ENCODE measurements at places on chromosomes 5 and 9.

DNA sequence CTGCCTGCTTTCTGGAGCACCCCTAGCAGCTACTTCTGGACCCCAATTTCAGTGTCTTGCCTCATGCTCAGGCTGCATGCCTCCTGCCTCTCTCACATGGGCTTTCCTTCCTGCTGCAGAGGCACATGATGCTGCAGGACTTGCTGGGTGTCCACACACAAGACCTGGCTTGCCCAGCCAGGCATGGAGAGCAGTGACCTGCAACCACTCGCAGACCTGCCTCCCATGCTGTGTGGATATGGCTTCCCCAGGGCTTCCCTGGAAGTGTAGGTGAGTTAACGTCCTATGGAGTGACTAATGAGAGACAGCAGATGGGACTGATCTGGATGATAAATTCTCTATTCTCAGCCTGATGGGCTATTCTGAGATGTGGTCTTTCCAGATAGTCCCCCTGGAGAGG, 53.2 kb upstream of the SMIM32 start:
- DNase-seq: no peak

DNA sequence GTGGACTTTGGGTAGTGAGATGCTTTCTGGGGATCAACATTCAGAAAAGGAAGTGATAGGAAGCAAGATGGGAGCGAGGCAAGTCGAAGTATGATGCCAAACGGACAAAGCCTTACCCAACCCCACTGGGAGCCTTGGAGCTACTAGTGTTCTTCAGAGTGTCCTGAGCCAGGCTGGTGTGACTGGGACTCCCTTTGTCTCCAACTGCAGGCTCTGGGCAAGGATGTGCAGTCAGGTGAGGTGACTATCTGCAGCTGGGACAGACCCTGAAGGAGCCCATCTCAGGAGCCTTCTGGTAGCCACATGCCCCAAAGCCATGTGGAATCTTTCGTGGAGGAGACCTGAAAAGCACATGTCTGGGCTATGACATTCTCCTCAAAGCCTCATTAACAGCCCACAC, 360.6 kb downstream of the MTRR start:
- no peak for DNase-seq

DNA sequence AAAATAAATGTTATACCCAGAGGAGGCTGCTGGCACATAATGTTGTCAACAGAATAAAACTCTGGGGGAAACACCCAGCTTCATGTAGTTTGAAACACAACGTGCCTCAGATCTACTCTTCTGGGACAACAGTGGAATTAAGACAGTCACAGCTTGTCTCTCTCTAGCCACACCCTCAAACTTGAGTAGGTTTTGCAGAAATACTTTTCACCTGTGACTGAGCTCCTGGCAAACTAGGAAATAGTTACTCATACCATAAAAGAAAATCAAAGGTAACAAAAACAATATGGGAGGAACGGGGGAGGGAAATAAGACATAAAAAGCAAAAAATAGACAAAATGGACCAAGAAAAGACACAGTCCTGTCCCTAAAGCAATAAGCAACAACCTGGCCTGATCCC, 14.4 kb downstream of the ELAVL2 start:
- no peak for DNase-seq

- no peak for DNase-seq
These were observed 331.0 kb downstream of the GLIS3 start for GRCh38 chr9:3968891-3969290.

- no peak for DNase-seq
These were observed 222.3 kb downstream of the PARP8 start for GRCh38 chr5:50888751-50889150.

- DNase-seq: no peak
These were observed 408.3 kb upstream of the RGMB start for GRCh38 chr5:98365126-98365525.

DNA sequence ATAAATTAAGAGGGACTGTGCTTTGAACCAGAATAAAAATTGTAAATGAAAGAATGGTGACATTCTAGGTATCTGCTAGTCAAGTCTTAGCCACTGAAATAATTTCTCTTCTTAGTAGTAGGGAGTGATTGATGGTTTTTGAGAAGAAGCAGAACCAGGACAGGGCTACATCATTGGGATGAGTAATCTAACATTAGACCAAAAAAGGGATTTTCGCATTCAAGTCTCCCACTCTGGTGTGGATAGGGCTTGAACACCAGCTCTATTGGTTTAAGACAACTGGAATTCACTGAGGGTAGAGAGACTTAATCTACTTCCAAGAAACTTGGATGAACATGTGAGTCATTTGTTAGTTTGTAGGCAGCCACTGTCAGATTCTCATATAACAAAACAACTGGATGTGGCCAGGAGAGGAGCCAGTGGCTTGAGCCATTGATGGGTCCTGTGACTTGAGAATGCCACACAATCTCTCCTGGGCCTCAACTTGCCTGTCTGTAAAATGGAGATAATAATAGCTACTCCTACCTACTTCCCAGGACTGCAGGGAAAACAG, 16.6 kb downstream of the FAT2 start:
- no peak for DNase-seq

GRCh38 chr5:65674749-65675148, 47.2 kb downstream of the SGTB start:
- no peak for DNase-seq

GRCh38 chr9:102642651-102643050, 352.5 kb upstream of the CYLC2 start:
- no peak for DNase-seq

GRCh38 chr9:89854715-89855475, 250.1 kb downstream of the GADD45G start:
- no peak for DNase-seq

DNA sequence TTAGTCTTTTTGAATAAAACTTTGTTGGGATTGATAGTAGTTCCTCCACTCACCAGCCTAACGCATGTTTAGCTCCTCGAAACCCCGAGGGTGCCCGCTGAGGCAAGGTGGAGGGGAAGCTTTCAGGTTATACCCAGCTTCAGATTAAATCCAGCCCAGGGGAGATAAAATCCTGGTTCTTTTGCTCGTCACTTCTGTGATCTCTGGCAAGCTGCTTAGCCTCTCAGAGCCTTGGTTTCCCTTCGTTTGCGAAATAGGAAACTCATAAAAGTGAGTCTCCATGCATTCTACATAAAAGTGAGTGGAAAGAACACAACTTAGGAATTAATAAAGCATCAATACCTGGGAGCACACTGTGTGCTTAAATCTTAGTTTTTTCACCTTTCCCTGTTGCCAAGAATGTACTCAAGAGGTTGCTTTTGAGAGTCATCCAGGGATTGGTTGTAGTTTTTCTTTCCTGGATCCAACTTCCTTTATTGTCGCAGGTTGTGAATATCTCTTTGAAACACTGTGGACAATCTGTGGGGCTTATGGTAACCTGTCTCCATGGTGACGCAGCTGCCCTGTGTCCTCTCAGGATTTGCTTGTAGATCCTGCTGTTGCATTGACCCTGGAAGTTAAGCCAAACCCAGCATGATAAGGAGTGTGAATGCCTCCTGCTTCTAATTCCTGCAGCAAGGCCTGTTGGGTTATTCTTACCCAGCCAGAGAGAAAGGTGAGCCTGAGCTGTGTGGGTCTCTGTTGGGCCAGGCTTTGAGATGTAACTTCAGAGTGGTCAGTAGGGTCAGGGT, 2.0 kb downstream of the GALNT12 start:
- no peak for DNase-seq

- no peak for DNase-seq
These were observed 5.6 kb downstream of the INPP5E start for GRCh38 chr9:136433849-136434579.

DNA sequence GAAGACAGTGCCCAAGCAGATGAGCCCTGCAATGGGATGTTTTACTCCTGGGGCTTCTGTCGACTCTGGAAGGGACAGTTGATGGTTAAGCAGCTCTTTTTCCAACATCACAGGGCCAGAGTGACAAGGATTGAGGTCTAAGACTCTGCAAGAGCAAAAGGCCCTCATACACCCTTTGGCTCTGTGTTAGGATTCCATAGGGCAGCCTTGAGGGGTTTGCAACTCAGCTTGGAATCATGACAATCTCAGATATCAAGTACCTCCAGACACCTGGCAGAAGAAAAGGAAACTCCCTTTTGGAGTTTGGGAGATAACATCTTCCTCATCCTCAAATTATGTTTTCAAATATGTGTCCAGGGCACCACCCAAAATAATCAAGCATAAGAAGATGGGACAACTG, 205.7 kb downstream of the GNA14 start:
- DNase-seq: no peak

DNA sequence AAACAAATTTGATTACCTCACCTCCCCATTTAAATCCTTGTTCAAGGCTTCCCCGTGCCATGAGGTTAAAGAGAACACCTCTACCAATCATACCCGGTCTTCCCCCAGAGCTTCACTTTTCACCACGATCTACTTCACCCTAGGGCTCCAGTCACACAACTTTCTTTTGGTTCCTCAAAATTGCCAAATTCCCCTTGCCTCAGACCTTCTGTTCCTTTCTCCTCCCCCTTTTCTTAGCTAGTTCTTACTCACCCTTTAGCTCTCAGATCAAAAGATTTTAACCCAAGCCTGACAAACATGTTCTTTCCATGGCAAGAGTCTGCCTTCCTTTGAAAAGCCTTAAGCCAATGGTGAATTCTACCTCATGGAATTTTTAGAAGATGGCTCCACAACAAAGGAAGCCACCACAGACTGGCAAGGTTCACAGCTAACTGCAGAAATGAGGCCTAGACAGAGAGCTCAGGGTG, 56.7 kb downstream of the MAPKAP1 start:
- DNase-seq: no peak

DNA sequence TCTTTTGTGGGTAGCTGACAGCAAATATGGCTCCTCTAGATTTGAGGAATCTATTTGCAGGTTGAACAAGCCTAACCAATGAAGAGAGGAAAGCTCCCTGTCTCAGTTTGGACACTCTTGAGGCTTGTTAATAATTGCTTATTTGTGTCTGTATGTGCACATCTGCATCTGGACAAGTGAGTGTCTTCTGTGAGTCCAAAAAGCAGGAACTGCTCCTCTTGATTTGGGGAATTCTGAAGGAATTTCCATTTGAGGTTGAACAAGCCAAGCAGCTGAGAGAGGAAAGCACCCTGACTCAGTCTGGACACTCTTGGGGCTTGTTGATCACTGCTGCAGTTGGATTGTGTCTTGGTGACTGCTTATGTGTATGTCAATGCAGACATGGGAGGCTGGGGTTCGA, 211.6 kb downstream of the DTWD2 start:
- no peak for DNase-seq

GRCh38 chr9:137453643-137454081, 5.5 kb downstream of the NSMF start:
- no peak for DNase-seq

DNA sequence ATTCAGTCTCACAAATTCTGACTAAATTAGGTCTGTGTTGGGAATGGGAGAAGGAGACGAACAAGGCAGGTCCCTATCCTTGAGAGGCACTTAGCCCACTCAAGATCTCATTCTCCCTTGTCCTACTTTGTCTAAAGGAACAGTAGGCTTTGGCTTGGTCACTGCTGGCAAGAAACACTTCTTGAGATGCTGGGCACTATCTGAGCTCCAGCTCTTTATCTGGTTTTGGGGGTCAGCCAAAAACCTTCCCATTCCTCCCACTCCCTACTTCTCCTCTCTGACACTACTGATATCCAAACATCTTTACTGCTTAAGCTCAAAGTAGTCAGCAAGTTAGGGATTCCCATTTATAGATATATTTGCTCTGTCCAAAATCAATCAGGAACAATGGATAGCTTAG, 155.2 kb downstream of the MAPKAP1 start:
- no peak for DNase-seq

- no peak for DNase-seq
These were observed 24.6 kb downstream of the FBXW11 start for GRCh38 chr5:171981847-171982246.

DNA sequence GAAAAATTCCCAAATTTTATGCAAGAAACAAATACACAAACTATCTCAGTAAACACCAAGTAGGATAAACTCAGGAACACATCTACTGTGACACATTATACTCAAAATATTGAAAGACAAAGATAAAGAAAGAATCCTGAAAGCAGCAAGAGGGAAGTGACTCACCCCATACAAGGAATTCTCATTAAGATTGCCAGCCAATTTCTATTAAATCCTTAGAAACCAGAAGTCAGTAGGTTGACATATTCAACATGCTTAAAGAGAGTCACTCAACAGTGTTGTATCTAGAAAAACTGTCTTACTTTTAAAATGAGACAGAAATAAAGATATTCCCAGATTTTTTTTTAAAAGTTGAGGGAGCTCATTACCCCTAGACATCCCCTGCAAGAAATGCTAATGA, 15.5 kb downstream of the SPATA31E1 start:
- no peak for DNase-seq

- DNase-seq: no peak
These were observed 179.2 kb downstream of the DAB2IP start for GRCh38 chr9:121830441-121831140.

GRCh38 chr9:21481470-21482056, 550 bp downstream of the IFNE start:
- DNase-seq: no peak

DNA sequence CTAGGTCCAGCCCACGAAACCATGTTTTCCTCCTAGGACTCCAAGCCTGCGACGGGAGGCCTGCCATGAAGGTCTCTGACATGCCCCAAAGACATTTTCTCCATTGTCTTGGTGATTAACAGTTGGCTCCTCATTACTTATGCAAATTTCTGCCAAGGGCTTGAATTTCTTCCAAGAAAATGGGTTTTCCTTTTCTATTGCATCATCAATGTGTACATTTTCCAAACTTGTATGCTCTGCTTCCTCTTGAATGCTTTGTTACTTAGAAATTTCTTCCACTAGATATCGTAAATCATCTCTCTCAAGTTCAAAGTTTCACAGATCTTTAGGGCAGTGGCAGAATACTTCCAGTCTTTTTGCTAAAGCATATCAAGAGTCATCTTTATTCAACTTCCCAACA, 1792.7 kb upstream of the CDH9 start:
- no peak for DNase-seq

DNA sequence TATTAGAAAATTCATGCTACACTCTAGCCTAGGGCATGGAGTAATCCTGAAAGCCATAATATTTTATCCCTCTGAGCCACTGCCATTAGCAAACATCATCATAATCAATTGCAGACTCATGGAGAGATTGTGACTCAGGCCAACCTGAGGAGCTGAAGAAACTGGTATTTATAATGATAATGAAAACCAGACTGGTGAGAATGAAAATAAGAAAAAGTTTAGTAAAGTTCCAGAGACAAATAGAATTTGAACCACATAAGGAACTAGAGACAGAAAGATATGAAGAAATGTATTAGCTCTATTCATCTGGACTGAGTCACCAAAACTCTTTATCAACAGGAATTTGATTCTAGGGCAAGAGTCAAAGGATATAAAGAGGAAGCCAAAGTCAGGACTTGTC, 158.7 kb downstream of the DRD1 start:
- DNase-seq: no peak

- no peak for DNase-seq
These were observed 2.9 kb downstream of the GNPDA1 start for GRCh38 chr5:142009886-142010285.

DNA sequence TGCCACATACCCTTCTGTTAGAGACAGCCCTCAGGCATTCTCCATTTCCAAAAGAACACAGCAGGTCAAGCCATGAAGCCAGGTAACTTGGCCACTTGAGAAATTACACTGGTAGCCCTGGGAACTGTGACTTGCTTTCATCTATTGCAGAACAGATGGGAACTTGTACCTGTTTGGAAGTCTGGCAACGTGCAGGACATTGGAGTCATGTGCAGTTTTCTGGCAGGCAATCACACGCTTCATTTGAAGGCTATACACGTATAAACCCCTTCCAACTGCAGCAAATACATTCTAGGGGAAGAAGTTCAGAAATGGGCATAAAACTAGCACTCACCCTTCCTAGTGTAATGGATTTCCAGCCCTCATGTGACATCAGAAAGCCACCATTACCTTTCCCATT, 54.0 kb downstream of the WDR41 start:
- no peak for DNase-seq

- DNase-seq: no peak
These were observed 3.9 kb upstream of the SPINK1 start for GRCh38 chr5:147835386-147835798.
